Central memory CD4-positive, alpha-beta T cell (primary cell): ENCODE measurements at places on chromosomes 13 and 19.

DNA sequence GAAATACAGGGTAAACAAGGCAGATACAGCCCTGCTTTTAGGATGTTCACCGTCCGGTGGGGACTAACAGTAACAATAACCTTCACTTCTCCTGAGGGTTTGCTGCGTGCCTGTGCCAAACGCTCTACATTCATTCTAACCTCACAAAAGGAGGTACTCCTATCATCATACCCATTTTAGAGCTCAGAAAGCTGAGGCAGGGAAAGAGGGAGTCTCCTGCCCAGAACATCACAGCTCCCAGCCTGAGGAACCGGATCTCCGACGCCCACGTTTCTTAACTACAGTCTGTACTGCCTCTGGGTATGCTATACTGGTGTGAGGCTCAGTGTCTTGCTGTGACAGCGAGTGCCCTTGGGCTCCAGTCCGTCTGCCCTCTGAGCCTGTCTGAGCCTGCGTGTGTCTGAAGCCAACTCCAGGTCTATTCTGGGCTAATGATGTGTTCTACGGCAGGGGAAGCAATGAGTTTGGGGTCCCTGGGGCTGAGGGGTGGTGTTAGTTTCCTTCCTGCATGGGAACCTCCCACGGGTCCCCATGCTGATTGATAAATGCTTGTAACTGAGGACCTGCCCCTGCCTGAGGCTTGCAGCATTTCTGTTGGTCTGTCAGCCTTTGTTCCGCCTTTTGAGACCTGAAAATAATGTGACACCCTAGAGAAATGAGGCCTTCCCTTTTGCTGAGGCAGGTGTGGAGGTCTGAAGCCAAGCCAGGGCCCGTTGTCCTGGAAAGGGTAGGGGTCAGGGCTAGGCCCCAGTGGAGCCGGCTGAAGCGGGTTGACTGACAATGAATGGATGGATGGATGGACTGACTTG, 4.9 kb downstream of the LIPE start:
- DNase-seq = no peak

DNA sequence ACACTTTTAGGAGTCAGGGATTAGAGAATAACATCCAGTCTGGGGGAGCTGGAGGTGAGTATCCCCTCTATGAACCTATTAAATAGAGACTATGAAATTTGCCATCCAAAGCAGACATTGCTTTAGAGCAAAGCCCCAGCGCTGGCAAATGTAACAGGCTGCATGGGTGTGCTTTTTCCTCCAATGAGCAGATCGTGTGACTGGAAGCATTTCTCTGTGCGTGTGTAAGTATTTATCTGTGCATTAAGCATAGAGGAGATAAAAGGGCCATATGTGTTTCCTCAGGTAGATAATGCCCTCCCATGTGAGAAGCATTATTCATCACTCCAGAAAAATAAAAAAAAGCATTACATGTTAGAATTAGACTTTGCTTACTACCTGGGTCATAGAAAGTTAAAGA, 924 bp downstream of the TNFSF13B start:
- DNase-seq = no peak

DNA sequence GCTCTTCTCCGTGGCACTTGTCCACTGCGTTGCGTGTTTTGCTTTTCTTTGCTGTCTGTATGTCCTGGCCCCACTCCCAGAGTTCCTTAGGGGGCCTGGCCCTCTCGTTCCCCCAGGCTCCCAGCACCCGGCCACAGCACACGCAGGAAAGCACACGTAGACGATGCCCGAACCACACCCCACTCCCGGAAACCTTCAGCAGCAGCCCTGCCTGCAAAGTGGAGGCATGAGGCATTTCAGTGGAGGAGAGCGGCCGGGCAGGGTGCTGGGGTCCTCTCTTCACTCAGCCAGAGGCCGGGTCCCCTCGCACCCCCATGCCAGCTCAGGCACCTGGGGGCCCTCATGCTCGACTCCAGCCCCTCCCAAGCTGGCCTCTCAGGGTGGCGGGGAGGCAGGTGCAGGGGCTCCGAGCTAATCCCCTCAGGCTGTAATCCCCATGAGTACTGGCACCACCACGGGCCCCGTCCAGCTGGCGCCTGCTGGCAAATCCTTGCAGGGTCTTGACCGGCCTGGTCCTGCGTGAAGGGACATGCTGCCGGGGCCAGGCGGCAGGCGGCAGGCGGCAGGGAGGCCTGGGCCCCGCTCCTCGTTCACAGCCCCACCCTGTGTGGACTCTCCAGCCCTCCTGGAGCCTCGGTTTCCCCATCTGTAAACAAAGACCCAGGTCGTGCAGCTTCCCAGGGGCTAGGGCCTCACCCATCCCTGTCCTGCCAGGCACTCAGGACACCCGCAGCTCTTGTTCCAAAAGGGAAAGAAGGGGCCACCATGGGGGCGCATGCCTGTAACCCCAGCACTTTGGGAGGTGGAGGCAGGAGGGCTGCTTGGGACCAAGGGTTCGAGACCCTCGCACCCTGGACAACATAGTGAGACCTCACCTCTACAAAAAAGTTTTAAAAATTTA, 7.0 kb downstream of the PIP5K1C start:
- DNase-seq = no peak

DNA sequence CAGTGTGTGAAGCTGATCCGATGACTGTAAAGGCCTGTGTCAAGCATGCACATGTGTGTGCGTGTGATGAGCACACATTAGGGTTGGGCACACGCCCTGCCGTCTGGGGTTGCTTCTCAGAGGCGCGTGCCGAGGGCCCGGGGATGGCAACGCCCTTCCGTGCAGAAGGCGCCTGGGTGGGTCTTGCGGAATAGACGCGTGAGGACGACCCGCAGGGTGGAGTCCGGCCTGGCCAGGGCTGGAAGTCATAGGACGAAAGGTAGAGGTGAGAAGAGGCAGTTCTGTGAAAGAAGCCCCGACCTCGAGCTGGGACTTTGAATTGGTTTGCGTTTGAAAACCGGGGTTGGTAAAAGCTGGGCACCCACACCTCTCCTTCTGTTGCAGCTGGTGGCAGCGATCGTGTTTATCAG, 35.7 kb downstream of the TMEM255B start:
- DNase-seq = no peak

GRCh38 chr13:100314132-100314910, 225.4 kb downstream of the PCCA start:
- no peak for DNase-seq
